Fibroblast of skin of abdomen (primary cell): ENCODE measurements at places on chromosomes 11 and 22.

GRCh38 chr11:15336021-15336420, 221.3 kb downstream of the INSC start:
- no peak for DNase-seq

DNA sequence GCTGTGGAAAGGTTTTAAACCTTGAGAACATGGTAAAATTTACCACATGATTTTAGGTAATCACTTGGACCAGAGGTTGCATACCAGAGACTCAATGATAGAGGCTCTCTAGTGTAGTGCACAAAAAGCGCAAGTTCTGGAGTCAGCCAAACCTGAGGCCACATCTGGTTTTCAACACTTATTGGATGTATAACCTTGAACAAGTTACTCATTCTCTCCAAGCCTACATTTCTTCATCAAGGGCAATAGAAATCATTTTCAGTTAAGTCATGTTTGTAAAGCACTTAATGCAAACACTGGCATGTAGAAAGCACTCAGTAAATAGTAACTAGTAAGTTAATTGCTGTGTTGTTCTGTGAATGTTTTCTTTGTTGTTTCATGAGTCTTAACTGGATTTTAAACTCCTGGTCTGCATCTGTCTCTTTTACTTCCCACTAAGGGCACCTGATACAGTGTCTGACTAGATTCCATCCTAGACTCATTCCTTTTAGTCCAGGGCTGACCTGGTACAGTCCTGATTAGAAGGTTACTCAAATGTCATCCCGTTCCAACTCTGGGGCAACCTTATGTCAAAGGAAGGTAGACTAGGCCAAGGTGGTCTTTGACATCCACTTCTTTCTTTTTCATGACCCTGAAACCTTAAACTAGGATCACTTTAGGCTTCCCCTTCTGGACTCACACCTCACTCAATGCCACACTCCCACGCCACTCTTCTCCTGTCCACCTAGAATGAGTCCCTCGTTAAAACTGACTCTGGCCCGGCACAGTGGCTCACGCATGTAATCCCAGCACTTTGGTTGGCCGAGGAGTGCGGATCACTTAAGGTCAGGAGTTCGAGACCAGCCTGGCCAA, 34.5 kb upstream of the EED start:
- DNase-seq, result no peak

DNA sequence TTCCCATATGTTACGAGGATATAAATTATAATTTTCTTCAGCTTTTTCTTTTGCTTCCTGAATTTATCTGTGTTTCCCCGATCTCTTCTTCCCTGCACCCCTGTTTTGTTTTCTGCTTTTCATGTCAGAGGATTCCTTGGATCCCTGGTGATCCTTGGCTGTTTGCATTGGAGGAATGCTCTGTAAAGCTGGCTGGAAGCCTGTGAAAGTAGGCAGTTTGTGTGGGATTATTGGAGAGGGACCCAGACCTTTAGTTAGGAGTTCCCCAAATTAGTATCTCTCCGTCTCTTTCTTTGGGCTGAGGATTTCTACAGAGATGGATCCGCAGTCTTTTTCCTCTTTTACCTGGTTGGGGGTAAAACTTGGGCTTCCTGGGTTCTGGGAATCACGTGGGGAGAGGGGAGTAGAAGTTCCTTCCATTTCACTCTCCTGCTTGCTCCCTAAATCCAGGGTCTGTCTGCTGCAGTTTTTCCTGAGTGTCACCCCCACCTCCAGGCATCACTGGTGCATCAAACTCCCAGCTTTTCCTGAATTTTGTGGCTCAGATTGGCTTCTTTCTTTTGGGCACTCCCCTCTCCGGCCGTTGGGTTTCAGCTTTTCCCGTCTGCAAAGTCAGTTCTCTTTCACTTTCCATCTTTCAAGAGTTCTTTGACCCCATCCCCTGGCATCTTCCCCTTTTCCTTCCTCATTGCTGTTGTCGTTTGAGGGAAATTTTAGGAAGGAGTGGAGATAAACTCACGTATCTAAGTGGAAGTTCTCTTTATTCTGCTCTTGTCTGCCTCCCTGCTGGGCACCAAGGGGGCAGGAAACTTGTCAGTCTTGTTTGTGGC, 79.1 kb upstream of the ALX4 start:
- no peak for DNase-seq

DNA sequence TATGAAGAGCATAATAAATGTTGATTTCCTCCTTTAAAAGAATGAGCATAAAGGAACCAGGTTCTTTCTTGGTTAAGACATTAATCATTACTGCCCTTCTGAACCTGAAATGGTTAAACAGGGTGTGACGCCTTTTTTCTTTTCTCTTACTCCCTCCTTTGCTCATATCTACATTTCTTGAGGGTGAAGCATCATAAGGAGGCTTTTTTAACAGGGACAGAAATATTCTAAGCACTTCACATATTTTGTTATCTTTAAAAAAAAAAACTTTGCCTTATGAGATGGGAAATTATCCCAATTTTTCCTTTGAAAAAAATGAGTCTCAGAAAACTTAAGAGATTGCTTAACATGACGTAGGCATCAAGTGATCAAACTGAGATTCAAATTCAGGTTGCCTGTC, 1036.3 kb upstream of the TENM4 start:
- no peak for DNase-seq

DNA sequence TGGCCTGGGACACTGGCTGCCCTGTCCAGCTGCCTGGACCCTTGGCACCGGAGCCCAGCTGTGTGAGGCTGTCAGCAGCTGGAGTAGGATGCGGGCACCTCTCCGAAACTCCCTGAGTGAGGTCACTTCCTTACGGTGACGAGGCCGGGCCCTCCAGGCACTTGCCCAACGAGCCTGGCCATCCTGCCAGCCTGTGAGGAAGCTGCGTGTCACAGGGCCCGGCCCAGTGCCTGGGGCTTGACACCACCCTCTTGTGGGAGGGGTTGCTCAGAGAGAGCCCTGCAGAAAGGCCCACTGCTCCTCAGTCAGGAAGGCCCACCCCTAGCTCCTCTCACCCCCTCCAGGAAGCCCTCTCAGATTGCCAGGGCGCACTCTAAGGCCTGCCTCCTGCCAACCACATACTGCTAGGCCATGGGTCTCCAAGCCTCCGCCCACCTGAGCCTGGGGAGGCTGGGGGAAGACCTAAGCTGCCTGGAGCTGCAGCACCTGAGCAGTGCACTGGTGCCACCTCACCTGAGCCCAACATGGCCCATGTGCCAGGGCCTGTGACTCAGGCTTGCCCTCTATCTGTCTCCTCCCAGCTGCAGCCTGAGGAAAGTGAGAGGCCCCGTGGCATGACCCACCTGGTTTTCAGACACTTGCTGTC, 4.3 kb upstream of the PHLDA2 start:
- peak; percentile 27 for DNase-seq

GRCh38 chr11:130513132-130513531, 64.7 kb downstream of the ADAMTS15 start:
- peak; percentile 21 for DNase-seq

DNA sequence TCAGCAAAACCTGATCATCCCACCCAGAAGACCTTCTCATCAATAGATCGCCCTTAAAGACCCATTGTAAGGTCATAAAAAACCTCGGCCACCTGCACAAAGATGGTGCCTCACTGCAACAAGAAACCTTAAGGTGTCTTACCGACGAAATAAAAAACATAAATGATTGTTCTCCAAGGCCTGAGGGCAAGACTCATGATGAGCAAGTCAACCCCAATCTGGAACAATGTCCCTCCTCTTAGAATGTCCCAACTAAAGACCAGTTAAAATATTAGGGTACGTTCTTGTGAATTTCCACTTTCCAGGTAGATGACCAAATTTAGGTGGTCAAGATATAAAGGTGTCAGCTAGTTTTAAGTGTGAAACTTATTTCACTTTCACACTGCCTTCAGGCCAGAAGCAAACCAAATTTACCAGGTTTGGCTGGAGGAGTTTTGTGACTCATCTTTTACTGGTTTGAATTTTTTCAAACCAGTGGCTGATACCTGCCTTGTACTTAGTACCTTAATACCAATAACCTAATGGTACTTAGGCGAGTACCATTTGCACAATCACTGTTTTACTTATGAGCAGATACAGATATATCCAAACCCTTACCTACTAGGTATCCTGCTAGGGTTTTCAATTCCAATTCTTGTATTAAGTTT, 14.9 kb downstream of the KDELR3 start:
- no peak for DNase-seq

DNA sequence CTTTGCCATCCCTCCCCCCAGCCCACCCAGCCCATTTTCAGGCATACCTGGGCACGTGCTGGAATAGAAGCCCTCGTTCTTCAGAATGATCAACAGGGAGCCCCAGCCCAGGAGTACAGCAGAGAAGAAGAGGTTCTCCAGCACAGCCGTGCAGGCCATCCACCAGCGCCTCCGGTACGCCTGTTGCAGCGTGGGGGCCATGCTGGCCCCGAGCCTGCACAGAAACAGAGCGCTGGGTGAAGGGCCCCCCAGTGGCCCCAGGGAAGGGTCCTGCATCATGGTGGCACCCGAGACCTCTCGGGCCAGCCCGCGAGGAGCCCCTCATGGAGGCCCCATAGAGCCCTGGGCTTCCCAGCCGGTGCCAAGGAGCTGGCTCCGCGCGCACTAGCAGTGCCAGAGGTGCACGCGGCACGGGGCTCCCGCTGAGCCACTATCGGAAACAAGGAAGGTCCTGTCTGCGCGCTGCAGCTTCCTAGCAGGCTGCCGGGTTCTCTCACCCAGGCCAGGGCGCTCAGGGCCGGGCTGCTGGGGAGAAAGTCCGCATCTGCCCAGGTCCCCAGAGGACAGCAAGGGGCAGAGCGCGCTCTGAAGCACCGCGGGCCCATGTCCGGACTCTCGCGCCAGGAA, 1.5 kb downstream of the SLC43A1 start:
- DNase-seq, result no peak

GRCh38 chr11:111961389-111962300, 24.5 kb downstream of the DIXDC1 start:
- DNase-seq, result no peak

GRCh38 chr11:20912922-20913512, 243.6 kb downstream of the NELL1 start:
- no peak for DNase-seq
